ENCODE measurements at places on chromosomes 4 and X.

- DNase-seq: no peak
Measured at GRCh38 chr4:71558248-71558647, 219.4 kb downstream of the SLC4A4 start.

GRCh38 chr4:20362148-20362547 lies 110.4 kb downstream of the SLIT2 start:
- DNase-seq: no peak

DNA sequence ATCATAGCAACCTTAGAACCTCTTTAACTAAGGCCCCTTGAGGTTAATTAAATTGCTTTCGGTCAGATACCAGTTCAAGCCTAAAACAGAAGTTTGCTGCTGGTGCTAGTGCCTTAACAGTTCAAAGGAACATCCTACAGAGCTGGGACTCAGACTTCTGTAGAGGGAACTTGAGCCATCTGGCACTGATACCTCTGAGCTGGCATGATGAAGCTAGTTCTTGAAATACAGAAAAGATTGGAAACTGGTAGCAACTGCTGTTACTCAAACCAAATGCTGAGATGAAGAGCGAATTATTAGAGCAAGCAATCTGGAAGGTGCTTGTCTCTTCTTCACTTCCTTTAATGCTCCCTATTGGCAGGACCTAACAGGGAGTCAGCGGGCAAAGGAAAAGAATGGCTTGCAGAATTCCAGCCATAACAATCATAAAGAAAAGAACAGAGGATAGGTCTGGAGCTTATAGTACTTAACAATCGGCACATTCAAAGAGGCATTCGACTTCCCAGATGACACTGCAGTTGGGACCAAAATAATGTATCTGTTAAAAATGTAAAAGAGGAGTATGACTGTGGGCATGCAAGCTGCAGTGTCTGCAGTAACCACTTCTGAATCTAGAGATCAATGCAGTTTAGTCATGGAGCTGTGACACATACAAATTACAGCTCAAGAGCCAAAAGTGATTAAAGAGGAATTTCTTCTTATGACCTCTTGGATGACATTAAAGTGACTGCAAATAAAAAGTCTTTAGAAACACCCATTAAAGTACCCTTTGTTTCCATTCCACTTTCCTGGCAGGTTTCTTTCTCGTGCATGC lies 298.9 kb downstream of the PDGFC start:
- no peak for DNase-seq

GRCh38 chr4:11436673-11437072 lies 8.0 kb upstream of the HS3ST1 start:
- DNase-seq: no peak

GRCh38 chr4:100081491-100081890 lies 108.8 kb downstream of the DDIT4L start:
- no peak for DNase-seq

- DNase-seq: no peak
Measured at GRCh38 chr4:155952501-155952901, 1.2 kb downstream of the CTSO start.

- no peak for DNase-seq
Measured at GRCh38 chrX:43964936-43965335, 8.3 kb downstream of the NDP start.

- DNase-seq: no peak
Measured at GRCh38 chr4:112361181-112361791, 64.1 kb downstream of the ALPK1 start.

GRCh38 chr4:104901438-104901837 lies 245.2 kb upstream of the TET2 start:
- DNase-seq: no peak

GRCh38 chr4:110130576-110131358 lies 67.6 kb downstream of the ELOVL6 start:
- no peak for DNase-seq

- no peak for DNase-seq
Measured at GRCh38 chr4:105605493-105605892, 53.1 kb downstream of the ARHGEF38 start.

Data from liver (tissue), 10 donors.